MV-4-11 (cell line): ENCODE measurements at places on chromosomes 3 and 15.
A peak's percentile ranks its signal among the peaks of the same experiment; 100 is the strongest.

- DNase-seq, result peak; percentile 7
Observed at GRCh38 chr15:70149667-70150404, 52.1 kb upstream of the TLE3 start.

- no peak for DNase-seq
Observed at GRCh38 chr3:168722091-168722490, 626.4 kb upstream of the GOLIM4 start.

DNA sequence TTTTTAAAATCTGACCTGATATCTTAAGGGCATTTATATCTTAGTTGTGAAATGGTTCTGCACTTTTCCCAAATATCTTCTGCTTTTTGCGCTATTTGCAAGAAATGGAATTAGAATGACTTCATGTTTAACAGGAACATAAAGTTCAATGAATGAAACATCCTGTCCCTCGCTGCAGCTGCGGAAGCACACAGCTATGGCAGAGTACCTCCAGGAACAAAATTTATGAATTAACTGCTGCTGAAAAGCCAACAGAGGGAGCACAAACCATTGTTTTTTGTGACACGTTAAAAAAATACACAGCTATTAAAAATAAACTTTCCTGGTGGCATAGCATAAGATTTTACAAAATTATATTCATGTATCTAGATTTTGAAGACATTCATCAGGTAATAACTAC, 404.4 kb upstream of the MDFIC2 start:
- no peak for DNase-seq

DNA sequence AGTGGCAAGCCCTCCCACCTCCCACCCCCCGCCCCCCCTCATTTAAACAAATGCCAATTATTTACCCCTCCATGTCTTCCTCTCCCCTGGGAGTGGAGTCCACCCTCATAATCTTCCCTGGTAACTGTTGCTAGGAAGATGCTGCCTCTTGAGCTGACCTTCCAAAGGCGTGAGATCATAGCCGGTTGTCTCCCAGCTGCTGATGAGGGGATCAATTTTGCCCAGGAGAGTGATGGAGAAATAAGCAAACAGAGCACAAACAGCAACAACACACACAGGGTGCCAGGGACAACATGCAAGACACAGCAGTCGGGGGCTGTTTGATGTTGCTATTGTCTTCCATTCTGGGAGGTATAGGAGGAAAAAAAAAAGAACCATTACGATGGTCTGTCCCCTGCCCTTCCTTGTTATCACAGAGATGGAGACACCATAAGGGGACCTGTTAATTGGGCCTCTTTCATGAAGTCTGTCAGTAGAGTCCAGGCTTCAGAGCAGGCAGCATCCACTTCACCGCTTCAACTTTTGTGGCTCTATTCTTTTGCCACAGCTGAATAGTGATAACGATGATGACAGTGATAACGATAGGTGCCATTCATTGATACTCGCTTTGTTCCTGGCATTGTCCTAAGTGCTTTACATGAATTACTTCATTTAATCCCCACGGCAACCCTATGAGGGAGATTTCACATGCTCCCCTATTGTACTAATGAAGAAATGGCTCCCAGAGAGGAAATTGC, 76.9 kb upstream of the RGMA start:
- no peak for DNase-seq

- no peak for DNase-seq
Observed at GRCh38 chr15:71485094-71485693, 325.2 kb upstream of the NR2E3 start.

DNA sequence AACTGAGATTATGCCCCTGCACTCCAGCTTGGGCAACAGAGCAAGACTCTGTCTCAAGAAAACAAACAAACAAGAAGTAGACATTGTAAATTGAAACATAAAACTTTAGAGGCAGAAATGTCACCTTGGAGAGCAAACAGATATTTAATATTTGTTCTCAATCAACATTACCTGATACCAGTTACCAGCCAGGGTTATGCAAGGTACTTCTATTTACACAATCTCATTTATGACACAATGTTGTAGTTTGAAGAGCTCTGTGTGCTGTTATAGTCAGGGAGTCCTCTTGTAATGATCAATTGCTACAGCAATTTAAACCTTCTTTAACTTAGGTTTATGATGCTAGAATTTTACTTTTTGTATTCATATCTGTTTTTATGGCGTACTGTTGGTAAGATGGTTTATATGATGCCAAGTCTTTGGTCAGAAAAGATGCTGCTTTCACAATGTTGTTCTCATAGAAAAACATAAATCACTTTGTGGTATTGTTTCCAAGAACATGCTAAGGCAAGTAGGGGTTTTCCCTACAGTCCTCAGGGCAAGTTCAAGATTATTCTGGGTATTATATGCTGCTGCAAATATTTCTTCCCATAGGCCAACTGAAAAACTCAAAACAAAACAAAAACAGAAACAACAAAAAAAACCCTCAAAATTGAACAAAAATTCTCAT, 173.5 kb downstream of the TNIK start:
- DNase-seq, result no peak

GRCh38 chr3:67858492-67858891, 204.1 kb upstream of the SUCLG2 start:
- DNase-seq, result no peak

- DNase-seq, result no peak
Observed at GRCh38 chr3:159856590-159857104, 132.0 kb upstream of the IL12A start.

- no peak for DNase-seq
Observed at GRCh38 chr3:3082234-3082924, 27.8 kb downstream of the IL5RA start.
